Nucleus accumbens (tissue), 56 donors: ENCODE measurements at places on chromosomes 13 and 19.

- DNase-seq: no peak
Observed at GRCh38 chr13:48264058-48264457, 31.1 kb downstream of the ITM2B start.

GRCh38 chr13:81757348-81757970, 1416.5 kb upstream of the SPRY2 start:
- no peak for DNase-seq

DNA sequence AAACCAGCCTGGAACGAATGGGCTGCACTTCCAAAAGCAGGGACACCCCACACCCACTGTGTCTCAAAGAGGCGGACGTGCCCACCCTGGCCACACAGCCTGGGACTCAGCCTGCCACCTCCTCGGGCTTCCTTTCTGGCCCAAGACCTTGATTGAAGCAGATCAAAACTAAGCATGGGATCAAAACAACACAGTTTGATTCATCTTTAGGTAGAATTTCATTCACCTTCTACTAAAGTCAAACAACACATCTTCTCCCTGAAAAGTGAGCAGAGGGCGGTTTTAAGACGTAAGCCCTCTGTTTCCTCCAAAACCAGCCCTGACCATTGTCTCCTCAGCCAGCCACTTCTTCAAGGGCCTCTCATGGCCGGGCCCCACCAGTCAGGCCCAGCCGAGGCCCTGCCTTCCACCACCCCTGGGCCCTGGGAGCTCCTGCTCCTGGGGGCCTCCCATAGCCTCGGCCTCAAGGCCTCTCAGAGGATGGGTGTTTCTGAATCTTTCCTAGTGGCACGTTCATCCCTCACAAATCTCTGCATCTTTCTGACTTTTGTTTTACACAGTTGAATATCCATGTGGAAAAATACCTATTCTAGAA, 6.3 kb upstream of the F10 start:
- DNase-seq: no peak

- no peak for DNase-seq
Observed at GRCh38 chr13:80235166-80235966, 105.6 kb downstream of the SPRY2 start.

- no peak for DNase-seq
Observed at GRCh38 chr13:48249018-48249417, 16.0 kb downstream of the ITM2B start.

- DNase-seq: no peak
Observed at GRCh38 chr13:73776151-73776785, 357.9 kb downstream of the KLF12 start.

- no peak for DNase-seq
Observed at GRCh38 chr13:22427783-22428182, 753.0 kb upstream of the SGCG start.

DNA sequence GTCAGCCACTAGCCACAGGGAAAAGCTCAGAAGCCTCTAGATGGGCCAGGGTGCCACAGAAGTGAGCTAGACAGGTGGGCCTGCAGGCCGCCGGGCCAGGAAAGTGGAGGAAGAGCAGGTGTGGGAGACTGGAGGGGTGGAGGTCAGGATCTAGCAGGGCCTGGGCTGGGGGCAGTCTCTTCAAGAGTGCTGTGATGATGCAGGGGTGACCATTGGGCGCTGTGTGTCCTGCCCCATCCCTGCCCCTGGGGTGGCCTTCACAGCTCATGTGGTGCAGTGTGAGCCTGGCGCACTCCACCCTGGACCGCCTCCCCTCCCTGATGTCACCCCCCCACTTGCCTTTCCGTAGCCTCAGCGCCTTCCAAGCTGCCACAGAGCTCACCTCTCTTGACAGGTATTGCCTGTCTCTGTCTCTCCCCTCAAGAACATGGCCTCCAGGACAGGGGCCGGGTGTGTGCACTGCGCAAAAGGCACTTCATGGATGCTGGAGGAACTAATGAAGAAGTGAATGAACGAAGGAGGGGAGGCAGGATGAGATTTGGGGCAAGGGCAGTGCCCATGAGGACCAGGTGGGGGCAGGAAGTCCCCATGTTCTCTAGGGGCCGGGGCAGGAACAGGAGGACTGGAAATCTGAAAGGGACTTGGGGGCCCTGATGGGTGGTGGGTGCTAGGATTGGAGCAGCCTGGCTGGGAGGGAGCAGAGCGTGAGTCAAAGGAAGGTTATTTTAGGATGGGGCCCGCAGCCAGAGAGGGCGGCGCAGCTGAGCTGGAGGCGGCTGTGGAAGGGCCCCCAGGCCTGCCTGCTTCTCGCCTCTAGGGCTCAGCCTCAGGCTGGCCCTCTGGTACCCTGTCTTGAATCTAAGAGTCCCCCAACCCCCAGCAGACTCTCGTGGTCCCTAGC, 6.6 kb downstream of the SSBP4 start:
- no peak for DNase-seq

DNA sequence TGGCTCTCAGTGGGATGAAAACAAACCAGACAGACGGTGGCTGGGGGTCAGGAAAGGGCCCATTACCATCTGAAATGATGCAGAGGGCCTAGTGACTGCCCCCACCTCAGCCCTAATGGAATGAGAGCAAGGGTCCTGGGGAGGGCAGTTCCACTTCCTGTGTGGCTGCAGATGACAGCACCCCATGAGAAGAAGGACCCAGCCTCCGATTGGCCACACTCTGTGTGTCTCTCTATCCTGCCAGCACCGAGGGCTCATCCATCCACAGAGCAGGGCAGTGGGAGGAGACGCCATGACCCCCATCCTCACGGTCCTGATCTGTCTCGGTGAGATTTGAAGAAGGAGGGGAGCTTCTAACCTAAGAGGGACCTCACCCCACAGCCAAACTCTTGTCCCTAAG, 498 bp downstream of the LILRB1 start:
- no peak for DNase-seq

GRCh38 chr13:38147050-38147449, 202.6 kb upstream of the UFM1 start:
- DNase-seq: no peak

- DNase-seq: no peak
Observed at GRCh38 chr19:45815481-45816216, 541 bp upstream of the RSPH6A start.

GRCh38 chr13:98544104-98544710, 32.7 kb downstream of the STK24 start:
- no peak for DNase-seq

DNA sequence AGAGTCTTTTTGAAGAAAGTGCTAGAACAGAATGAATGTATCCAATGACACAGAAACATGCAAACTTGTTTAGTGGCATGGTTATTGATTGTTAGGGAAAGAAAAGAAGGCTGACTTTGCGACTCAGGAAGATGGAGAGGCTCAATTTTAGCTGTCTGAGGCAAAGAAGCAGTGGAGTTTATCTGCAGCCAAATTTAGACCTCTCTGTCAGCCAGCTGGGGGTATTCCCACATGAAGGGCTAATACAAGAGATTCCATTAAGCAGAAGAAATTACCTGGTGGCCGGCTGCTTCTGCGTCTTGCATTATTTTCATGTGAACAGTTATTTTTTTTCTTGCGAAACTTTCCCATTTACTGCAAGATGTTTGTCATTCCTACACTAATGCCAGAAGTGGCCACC, 240.2 kb upstream of the NBEA start:
- no peak for DNase-seq

- no peak for DNase-seq
Observed at GRCh38 chr19:28471731-28472510, 741.0 kb downstream of the UQCRFS1 start.

DNA sequence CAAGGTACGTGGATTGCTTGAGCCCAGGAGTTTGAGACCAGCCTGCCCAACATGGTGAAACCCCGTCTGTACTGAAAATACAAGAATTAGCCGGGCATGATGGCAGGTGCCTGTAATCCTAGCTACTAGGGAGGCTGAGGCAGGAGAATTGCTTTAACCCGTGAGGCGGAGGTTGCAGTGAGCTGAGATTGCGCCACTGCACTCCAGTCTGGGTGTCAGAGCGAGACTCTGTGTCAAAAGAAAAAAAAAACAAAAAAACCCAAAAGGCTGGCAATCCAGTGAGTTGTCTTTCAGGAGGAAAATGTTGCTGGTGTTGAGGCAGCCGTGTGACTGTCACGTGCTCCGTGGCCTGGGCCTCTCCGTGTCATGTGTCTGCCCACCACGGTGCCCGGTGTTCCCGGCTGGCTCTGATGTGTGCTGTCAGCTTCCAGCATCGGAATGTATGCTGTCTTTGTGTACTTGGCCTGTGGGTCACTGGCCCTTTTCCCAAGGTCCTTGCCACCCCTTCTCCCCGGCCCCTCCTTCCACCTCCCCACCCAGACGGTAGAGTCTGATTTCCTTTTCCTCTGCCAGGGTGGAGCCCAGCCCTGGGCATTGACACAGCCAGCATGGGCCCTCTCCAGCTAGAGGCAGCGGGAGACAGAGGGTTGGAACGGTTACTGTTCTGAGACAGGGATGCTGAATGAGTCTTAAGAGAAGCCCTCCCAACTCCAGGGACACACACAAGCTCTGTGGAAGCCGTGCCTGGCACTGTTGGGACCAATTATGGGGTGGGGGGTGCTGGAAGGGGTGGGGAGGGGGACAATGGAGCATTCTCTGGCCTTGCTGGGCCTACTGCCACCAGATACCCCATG, 7.2 kb upstream of the TUBB4A start:
- peak; percentile 82 for DNase-seq

DNA sequence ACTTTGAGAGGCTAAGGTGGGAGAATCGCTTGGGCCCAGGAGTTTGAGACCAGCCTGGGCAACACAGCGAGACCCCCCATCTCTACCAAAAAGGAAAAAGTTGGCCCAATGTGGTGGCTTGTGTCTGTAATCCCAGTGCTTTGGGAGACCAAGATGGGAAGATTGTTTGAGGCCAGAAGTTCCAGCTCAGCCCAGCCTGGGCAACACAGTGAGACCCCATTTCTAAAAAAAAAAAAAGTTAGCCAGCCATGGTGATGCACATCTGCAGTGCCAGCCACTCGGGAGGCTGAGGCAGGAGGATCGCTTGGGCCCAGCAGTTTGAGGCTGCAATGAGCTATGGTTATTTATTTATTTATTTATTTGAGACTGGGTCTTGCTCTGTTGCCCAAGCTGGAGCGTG, 41.3 kb downstream of the CYP4F22 start:
- DNase-seq: no peak

- DNase-seq: no peak
Observed at GRCh38 chr13:20340759-20341171, 108.6 kb upstream of the GJB6 start.
